ENCODE measurements at places on chromosomes 6 and 20. TPM values are rescaled to one million over a fixed set of nuclear protein-coding genes. Genes with fewer than 3 reads are reported as not detected.

CALHM6 gene
- total RNA-seq = 0.98 TPM

TPBG gene
- 55.4 TPM for total RNA-seq

C20orf204 gene
- total RNA-seq = 2.0 TPM

TINAG gene
- not detected for total RNA-seq

TRAM2 gene
- total RNA-seq = 68.8 TPM

PLN gene
- total RNA-seq = not detected

PDYN gene
- not detected for total RNA-seq

LSM14B gene
- total RNA-seq = 26.3 TPM

NMBR gene
- total RNA-seq = not detected
